SW 1271 (cell line): ENCODE measurements at places on chromosomes 1 and 21.

GRCh38 chr1:206963119-206963712 lies 7.0 kb downstream of the FCAMR start:
- DNase-seq, result no peak

DNA sequence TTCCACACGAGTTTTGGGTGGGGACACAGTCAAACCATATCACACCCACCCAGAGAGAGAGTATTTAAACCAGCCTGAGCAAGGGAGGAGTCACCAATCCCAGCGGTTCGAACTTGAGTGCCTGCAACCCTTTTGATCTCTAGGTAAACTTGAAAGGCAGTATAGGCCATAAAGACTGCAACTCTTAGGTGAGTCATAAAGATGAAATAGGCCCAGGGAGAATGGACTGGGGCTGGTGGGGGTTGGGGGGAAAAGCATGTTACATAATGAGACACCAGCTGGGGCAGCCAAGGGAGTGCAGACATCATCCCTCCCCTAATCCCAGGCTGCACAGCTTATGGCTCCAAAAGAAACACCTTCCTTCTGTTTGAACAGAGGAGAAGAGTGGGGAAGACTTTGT lies 99.8 kb upstream of the LHX8 start:
- DNase-seq, result no peak

DNA sequence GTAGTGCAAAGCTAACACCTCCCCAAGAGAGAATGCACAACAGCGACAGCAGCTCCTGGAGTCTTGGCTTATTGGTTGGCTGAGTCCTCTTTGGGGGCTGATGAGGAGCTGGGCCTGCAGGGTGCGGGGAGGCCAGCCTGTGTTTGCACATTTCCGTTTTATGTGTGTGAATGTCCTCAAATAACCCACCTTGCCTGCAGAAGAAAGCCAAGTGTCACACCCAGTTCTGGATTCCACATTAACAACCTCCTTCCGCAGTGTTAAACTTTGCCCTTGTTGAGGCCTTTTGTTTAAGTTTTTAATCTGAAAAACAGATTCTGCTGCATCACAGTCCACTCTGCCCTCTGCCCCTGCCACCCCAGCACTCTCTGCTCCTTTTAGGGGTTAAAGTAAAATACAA lies 274.5 kb downstream of the TM2D1 start:
- DNase-seq, result no peak

GRCh38 chr21:43361493-43362296 lies 65.2 kb downstream of the SIK1 start:
- DNase-seq, result no peak

GRCh38 chr1:171966426-171967220 lies 125.3 kb downstream of the DNM3 start:
- DNase-seq, result no peak

GRCh38 chr1:158471920-158472319 lies at the start of gene OR10R2:
OR10R2 (plus strand) TSS chr1:158472220; CDS start chr1:158472326, 106 bp downstream.
- DNase-seq, result no peak

- DNase-seq, result no peak
Observed at GRCh38 chr1:221575605-221576004, 166.3 kb downstream of the DUSP10 start.

DNA sequence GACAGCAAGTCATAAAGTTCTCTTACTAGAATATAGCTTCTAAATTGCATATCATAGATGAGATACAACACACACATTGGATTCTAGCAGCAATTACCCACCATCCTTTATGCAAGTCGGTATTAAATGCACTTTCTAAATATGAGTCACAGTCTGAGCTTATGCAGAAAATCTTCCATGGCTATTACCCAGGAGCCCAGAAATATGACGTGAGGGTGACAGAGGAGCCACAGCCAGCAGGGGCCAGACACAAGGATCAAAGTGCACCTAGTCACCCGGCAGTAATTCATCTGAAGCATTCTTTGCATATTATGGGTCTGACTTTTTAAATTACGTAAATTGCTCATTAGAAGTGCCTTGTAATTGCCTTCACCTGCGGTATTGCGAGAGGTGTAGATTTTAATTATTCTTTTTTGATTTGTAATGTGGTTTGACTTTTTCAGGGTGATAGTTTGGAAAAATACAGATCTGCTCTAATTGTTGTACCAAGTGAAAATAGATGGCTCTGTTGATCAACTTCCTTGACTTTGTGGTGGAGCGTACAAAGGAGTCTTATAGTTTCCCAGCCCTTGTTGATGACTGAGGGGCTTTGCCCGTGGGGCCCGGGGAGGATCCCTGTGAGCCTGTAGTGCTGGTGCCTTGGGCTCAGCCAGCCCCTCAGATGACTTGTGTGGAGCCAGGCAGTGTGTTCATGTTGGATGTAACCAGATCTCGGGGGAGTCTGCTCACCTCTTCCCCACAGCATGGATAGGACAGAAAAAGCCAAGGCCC lies 470.0 kb upstream of the VAMP3 start:
- DNase-seq, result peak; percentile 60

DNA sequence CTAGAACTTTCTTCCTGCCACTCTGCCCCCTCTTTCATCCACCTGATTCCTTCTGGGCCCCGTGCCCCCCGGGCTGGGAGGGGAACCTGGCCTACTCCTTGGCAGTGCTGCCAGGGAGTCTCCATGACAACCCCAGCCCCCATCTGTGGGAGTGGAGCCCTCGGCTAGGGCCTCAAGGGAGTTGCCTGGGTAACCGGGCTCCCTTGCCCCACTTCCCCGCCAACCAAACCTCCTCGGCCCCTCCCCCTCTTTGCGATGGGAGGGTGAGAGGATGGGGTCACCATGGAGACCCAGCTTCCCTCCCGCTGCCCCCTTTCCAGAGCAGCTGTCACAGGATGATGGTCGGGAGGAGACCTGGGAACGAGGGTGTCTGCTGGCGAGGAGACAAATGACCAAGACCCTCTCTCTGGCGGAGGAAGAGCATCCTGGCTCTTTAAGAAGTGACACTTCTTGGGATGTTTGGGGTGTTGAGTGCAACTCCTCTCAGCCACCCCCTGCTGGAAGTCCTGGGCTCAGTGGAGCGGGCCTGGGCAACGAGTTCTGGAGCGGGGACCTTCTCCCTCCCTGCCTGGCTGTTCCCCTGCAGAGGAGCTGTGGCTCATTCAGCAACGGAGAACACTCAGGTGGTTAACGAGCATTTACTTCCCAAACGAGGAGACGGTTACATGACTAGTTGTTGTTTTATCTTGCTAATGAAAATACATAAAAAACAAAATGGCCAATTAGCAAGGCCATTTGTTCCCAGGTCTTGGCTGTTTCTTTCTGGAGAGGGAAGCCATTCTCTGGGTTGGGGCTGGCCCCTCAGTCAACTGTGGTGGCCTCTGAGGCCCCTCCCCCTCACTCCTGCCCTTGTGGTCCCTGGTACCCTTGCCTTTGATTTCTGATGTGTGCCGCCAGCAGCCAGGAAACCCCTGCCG lies 82.8 kb downstream of the UBIAD1 start:
- DNase-seq, result no peak

- DNase-seq, result no peak
Observed at GRCh38 chr21:46152927-46153246, 2.5 kb downstream of the FTCD start.

DNA sequence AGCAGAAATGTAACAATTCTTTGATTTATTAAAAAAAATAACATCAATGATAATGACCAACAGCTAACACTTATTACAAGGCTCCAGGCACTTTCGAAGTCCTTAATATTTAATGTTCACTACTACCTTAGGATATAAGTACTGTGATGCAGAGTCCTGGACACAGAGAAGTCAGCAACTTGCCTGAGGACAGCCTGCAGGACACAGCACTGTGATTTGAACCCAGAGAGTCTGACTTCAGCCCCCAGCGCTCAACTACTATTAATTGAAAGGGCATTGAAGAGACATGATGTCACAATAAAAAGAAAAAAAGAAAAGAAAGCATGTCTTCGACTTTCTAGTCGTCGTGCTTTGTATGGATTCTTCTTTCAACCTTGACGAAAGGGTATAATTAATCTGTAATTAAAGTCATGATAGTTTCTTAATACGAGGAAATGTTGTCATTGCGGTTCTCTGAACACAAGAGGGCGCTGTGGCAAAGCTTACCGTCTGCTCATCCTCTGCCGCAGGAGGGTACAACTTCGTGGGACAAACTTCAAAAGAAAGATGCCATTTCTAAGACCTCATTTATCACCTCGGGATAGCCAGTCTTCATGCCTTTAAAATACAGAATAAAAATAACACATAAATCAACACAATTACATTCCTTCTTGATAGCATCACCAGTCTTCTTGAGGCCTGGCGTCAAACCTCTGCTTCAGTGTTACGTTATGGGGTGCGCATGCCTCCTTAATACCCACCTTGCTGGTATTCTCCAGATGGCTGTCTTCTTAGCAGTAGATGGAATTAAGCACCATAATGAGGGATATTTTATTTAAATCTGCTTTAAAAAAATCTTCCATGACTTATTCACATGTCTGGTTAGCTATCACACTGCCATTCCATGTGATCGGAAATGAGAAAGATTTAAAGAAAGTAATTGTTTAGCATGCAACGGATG lies 240.1 kb downstream of the DISC1 start:
- peak; percentile 20 for DNase-seq

DNA sequence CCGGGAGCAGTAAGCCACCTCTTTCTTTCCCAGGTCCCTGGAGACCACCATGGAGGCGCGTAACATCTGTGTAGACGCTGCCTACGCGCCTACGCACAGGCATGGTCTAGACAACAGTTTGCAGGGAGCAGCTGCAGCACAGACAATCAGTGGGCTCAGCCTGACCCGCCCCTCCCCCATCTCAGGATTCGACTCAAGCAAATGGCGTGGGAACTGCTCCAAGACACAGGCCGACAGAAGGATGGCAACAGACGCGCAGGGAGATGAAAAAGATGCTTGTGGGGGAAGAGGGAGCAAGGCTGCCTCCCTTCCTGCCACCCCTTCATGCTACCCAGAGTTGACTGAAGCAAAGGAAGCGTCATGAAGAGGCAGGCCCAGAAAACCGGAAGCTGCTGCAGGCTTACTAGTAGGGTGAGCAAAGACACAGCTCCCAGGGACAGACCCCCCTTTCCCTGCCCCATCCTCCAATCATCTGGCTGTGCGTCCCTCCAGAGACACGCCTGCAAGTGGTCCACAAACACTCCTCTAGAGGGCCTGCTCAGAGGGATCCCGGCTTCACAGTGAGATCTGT lies 19.5 kb downstream of the STK40 start:
- no peak for DNase-seq

- no peak for DNase-seq
Observed at GRCh38 chr1:76857973-76858372, 9.3 kb upstream of the ST6GALNAC5 start.

DNA sequence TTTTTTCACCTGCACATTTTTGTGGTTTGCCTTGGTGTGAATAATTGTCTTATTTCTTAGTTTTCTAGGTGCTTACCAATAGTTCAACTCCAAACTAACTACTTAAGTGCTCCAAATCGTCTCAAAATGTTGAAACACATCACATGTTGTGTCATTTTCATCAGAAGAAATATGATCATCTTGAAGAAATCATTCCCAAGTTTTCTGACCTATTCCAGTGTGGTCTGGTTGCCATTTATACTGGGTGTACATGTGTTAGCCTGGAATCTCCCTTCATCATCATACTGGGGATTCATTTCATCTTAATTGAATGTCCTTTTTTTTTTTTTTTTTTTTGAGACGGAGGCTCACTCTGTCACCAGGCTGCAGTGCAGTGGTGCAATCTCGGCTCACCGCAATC lies 67.0 kb downstream of the EIF2B3 start:
- no peak for DNase-seq

- no peak for DNase-seq
Observed at GRCh38 chr21:36960676-36961284, 5.7 kb downstream of the HLCS start.

DNA sequence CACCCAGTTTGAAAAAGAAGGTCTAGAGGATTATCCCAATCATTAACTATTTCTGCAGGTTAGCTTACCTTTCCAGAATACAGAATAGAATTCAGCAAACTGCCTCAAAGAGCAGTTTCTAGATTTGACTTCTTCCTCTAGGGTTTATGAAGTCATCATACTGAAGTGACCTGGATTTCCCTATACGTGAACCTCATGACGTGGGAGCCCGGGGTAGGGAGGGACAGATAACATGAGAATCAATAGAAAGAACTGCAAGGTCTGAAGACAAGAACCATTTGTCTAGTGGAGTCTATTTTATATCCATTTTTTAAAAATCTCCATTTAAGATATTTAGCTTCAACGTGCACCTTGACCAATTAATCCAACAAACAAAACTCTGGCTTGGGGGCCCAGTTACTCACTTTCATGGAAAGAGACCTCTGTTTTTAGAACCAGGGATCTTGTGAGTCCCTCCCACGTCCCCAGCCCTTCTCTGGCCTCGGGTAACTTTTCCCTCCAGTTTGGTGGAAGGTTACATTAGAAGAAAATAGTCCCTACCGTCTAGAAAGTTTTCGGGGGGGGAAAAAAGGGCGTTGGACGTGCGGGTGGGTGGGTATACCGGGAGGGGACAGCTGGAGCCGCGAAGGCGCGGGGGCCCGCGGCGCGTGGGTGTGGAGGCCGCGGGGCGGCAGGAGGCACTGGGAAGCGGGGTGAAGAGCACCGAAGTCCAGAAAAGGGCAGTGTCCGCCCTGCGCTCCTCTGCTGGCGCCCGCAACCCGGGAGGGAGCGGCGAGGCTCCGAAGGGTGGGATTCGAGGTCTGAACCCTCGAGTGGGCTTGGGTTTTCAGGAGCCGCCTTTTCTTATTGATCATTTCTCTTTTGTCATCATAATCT lies 13.8 kb upstream of the POGZ start:
- no peak for DNase-seq

- DNase-seq, result peak; percentile 53
Observed at GRCh38 chr1:225652729-225653462, at the start of gene ENAH. ENAH (minus strand) TSS chr1:225653123; CDS start chr1:225652690, 433 bp downstream.

DNA sequence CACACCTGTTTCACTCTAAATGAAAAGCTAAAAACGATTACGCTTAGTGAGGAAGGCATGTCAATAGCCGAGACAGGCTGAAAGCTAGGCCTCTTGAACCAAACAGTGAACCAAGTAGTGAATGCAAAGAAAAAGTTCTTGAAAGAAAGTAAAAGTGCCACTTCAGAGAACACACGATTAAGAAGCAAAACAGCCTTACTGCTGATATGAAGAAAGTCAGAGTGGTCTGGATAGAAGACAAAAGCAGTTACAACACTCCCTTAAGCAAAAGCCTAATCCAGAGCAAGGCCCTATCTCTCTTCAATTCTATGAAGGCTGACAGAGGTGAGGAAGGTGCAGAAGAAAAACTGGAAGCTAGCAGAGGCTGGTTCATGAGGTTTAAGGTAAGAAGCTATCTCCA lies 130.7 kb downstream of the SIPA1L2 start:
- no peak for DNase-seq

- no peak for DNase-seq
Observed at GRCh38 chr1:213120961-213121360, 69.9 kb downstream of the RPS6KC1 start.

GRCh38 chr21:33661146-33661545 lies 18.8 kb downstream of the ITSN1 start:
- no peak for DNase-seq

- DNase-seq, result no peak
Observed at GRCh38 chr1:59188413-59189213, 108.3 kb upstream of the FGGY start.
